NT2/D1 (cell line): ENCODE measurements at places on chromosomes 5 and 9.

DNA sequence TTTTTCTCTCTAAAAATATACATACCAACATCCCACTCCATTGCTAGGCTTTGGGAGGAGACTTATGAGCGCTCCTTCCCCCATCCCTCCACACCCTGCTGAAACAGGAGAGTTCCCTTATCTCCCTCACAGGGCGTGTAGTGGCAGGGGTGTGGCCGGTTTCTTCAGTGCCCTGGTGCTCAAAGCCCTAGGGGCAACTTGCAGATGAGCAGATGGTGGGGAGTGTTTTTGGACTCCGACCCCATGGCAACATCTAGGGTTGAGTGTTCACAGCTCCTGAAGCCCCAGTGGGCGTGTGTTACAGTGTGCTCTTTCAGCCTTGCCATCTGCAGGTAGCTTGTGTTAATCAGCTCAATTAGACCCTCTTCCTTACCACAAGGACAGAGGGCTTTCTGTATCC lies 409.5 kb downstream of the MAT2B start:
- DNase-seq = no peak

- DNase-seq = peak; percentile 91
Measured at GRCh38 chr5:1641560-1642166, 117.9 kb upstream of the LPCAT1 start.

GRCh38 chr9:1055166-1055565 lies 5.0 kb downstream of the DMRT2 start:
- no peak for DNase-seq

- DNase-seq = no peak
Measured at GRCh38 chr5:143440448-143441115, 37.1 kb upstream of the NR3C1 start.

- DNase-seq = no peak
Measured at GRCh38 chr9:126058011-126058531, 268.6 kb upstream of the MVB12B start.

- no peak for DNase-seq
Measured at GRCh38 chr9:76900884-76901440, 5.0 kb downstream of the PRUNE2 start.

- peak; percentile 88 for DNase-seq
Measured at GRCh38 chr9:135156525-135157510, 69.3 kb downstream of the OLFM1 start.

- DNase-seq = no peak
Measured at GRCh38 chr5:174384509-174384947, 339.0 kb downstream of the NSG2 start.

DNA sequence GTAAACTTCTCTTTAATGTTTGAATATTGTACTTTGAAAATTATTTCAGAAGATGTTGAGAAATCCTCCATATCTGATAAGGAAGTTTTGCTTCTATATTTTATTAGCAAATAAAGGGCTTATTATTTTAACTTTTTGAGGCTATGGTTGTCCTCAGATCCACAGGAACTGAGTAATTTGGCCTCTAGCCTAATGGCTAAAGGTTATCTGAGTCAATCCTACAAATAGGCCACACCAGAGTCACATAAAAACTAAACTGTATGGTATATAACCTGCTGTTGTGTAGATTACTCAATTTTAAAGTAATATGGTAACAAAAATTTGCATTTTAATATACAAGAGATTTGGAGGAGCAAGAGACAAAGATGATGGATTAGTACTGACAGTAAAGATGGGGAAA lies 549.2 kb upstream of the GRAMD2B start:
- DNase-seq = no peak

DNA sequence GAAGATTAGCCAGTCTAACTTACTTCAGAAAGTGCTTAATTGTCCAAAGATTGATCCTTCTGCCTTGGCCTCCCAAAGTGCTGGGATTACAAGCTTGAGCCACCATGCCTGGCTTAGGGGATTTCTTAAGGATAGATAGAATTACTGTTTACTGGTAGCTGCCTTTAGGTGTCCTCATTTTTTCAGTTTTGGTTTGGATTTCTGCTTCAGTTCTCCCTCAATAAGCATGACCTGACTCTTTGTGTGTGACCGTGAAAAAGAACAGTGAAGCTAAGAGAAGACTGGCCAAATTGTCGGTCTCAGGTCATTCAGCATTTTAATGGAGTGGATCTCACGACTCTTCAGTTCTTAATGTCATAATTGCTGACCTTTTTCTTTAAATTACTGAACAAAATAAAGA lies 22.9 kb upstream of the CMYA5 start:
- no peak for DNase-seq

- peak; percentile 90 for DNase-seq
Measured at GRCh38 chr9:26955921-26956859, at the start of gene IFT74. Gene IFT74, plus strand, starts transcription at chr9:26956412. Its CDS starts 5,556 bp downstream, at chr9:26961968.

- DNase-seq = no peak
Measured at GRCh38 chr9:88605512-88606362, 70.8 kb downstream of the NXNL2 start.

GRCh38 chr5:174943785-174944184 lies 219.4 kb downstream of the MSX2 start:
- no peak for DNase-seq

- DNase-seq = no peak
Measured at GRCh38 chr5:148401604-148402003, 17.8 kb downstream of the FBXO38 start.
